ENCODE measurements at places on chromosomes 3 and 15.

GRCh38 chr3:38138349-38139190 is at the start of gene MYD88:
MYD88 (plus strand) TSS chr3:38138661; CDS start chr3:38138701, 40 bp downstream.
- DNase-seq = peak; percentile 75

DNA sequence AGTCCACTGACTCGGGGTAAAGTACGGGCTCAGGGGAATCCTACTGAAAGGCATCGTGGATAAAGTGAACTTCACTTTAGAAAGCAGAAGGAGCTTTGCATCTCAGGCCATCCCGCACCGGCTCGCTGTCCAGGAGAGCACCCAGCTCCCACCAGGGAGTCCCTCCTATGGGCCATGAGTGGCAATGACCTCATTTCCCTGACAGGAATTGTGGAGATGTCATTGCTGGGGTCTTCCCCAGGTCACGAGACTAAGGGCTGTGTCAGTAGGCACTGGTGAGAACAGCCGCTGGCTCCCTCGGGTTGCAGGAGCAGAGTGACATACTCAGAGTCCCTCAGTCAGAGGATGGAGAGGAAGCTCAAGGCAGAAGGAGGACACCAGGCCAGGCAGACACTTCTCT is 97.3 kb downstream of the XXYLT1 start:
- DNase-seq = no peak

- peak; percentile 37 for DNase-seq
These were observed 3.3 kb downstream of the ANKRD63 start for GRCh38 chr15:40279437-40280141.

- no peak for DNase-seq
These were observed 23.9 kb upstream of the UBE2E1 start for GRCh38 chr3:23781871-23782270.

GRCh38 chr3:8619548-8619947 is 25.1 kb downstream of the SSUH2 start:
- no peak for DNase-seq

- DNase-seq = no peak
These were observed 204.2 kb downstream of the NFKBIZ start for GRCh38 chr3:102053375-102053989.

DNA sequence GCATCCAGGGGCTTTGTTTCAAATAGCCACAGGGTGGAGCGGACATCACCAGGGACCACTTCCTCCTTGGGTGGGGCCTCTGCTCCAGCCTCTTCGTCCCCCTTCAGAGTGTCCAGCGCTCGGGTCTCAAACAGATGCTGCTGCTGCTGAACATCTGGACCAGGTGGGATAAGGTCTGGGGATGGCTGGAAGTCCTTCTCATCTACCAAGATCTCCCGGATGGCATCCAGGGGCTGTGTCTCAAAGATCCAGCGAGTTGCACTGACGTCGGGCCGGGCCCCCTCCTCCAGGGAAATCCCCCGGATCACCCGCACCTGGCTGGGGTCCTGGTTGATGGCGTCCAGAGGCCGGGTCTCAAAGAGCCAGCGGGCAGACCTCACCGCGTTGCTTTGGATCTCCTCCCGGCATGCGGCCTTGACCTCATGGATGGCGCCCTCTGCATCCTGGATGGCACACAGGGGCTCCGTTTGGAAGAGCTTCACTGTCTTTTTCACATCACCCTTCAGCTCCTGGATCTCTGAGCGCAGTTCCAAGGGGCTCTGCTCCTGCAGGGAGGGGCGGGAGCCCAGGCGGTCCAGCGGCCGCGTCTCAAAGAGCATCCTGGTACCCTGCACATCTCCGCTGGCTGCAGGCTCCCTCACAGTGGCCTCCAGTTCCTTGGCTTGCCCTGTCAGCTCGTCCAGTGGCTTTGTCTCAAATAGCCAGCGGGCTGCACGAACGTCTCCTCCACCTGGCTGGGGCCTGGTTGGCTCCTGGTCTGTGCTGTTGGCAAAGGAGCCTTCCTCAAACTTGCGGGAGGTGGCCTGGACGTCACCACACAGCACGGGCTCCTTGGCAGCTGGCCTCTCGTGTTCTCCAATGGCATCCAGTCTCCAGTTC is 3.9 kb downstream of the XIRP1 start:
- no peak for DNase-seq
